ENCODE measurements at places on chromosomes 3 and 15. TPM values are rescaled to one million over a fixed set of nuclear protein-coding genes. Genes with fewer than 3 reads are reported as not detected.

Gene GOLGA8T
- not detected for total RNA-seq

Gene AADAC
- total RNA-seq: not detected

Gene EFHB
- 1.2 TPM for total RNA-seq

Gene CHDH
- total RNA-seq: 0.12 TPM

Gene PRKCI
- total RNA-seq: 20.8 TPM

Gene MITF
- not detected for total RNA-seq

Gene FEZF2
- not detected for total RNA-seq

Gene CHAC1
- 20.2 TPM for total RNA-seq

Gene ARPP21
- total RNA-seq: not detected

Gene CCR8
- not detected for total RNA-seq

Gene UCN2
- total RNA-seq: not detected

Gene PARP15
- total RNA-seq: 5.1 TPM

Gene MFGE8
- total RNA-seq: 31.6 TPM

DNA sequence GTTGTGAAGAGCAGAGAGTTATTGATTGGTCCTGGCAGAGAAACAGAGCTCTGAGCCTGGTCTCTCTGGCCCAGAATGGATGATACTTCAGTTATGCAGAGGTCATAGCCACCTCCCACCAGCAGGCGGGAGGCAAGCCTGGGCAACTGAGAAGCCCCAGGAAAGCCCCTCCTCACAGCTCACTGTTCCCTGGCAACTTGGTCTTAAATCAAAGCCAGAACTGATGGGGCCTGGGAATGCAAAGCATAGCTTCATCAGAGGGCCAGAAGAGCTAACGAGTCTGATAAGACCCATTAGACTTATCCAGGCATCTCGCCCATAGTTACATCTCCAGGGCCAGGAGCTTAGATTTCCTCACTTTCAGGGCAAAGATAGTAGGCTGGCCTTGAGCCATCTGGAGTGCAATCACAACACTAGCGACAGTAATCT is 5.5 kb upstream of the COLQ start:
- H3K36me3 ChIP-seq: no peaks in the 10 kb centered on the region
- no peak overlapping the region for H3K27ac ChIP-seq
- peaks cover 2% of the 10 kb centered on the region for H3K27me3 ChIP-seq
- H3K4me3 ChIP-seq: no peak overlapping the region
- DNase-seq: peak; percentile 16

DNA sequence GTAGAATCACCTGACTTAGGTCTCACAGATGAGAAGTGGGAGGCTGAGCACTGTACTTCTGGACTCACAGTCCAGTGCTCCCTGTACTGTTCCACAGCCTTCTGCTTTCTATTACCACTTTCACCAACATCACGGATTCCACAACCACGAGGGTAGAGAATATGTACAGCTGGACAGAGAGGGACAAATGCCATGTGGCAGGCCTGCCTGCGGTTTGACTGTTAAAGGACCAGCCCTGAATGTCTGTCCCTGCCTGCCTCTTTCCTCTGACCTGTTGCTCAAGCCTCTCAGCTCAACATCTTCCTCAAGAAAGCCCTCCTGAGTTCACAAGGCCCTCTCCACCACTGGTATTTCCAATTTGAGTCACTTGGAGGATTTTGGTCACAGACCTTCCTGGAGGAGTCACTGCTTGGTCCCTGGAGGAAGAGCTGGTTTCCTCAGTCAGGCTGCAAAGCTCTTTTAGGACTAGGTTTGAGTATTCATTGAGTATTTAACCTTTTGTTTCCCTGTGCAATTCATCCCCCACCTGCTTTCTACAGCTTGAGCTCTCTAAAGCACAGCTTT is 49.1 kb downstream of the RAB11A start:
- peak; percentile 15 for DNase-seq
- peaks cover 30% of the 10 kb centered on the region for H3K4me1 ChIP-seq
- H3K36me3 ChIP-seq: no peaks in the 10 kb centered on the region
- peak overlapping the region; percentile 52 for H3K27ac ChIP-seq
- no peak overlapping the region for H3K4me3 ChIP-seq
- H3K27me3 ChIP-seq: no peaks in the 10 kb centered on the region

DNA sequence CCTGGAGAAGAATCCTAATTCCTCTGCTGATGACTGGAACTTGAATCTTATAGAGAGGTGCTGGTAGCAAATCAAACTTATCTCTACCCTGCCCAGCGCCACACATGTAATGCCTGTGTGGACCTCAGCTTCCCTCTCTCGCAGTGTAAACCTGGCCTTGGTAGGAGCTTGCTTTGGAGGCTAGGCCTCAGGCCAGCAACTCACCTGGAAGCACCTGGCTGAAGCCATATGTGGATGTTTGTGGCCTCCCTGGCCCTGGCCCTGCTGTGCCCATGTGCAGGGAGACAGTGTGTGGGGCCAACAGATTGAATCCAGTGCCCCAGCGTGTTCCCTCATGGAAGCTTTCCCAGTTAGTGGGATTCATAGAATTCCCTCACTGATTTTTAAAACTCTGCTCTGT is 8.4 kb downstream of the TTC21A start:
- H3K36me3 ChIP-seq: no peaks in the 10 kb centered on the region
- DNase-seq: no peak
- H3K4me1 ChIP-seq: no peaks in the 10 kb centered on the region
- H3K27me3 ChIP-seq: no peaks in the 10 kb centered on the region
- no peak overlapping the region for H3K4me3 ChIP-seq

- H3K4me1 ChIP-seq: peaks cover 14% of the 10 kb centered on the region
- H3K27me3 ChIP-seq: no peaks in the 10 kb centered on the region
- H3K36me3 ChIP-seq: no peaks in the 10 kb centered on the region
- H3K4me3 ChIP-seq: no peak overlapping the region
- no peak for DNase-seq
Observed at GRCh38 chr3:43156812-43157455, 51.1 kb upstream of the POMGNT2 start.

DNA sequence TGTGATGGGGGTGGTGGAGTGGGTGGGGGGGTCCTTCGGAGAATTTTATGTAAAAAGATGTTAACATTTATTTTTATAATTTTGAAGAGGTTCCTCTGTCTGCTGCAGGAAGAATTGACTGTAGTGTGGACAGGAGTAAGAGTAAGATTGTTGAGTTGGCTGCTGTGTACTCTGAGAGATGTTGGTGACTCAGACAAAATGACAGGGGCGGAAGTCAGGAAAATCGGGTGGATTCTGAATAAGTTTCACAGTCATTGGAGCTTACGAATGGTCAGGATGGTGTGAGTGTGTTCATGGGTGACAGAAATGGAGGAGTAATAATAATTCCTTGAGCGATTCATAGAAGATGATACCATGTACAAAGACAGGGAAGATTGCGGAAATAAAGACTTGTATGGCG is 420.0 kb downstream of the ROBO2 start:
- no peak for DNase-seq
- no peaks in the 10 kb centered on the region for H3K36me3 ChIP-seq
- no peak overlapping the region for H3K27ac ChIP-seq
- no peaks in the 10 kb centered on the region for H3K4me1 ChIP-seq

- no peaks in the 10 kb centered on the region for H3K36me3 ChIP-seq
- H3K27ac ChIP-seq: no peak overlapping the region
- H3K27me3 ChIP-seq: no peaks in the 10 kb centered on the region
Observed at GRCh38 chr3:7207125-7207524, 346.2 kb downstream of the GRM7 start.

GRCh38 chr3:144109944-144110343 is 138.3 kb downstream of the DIPK2A start:
- no peaks in the 10 kb centered on the region for H3K4me1 ChIP-seq
- H3K4me3 ChIP-seq: no peak overlapping the region

- no peaks in the 10 kb centered on the region for H3K4me1 ChIP-seq
- no peak overlapping the region for H3K27ac ChIP-seq
- no peaks in the 10 kb centered on the region for H3K27me3 ChIP-seq
- no peak for DNase-seq
Observed at GRCh38 chr15:42018306-42019224, 2.3 kb downstream of the PLA2G4E start.

DNA sequence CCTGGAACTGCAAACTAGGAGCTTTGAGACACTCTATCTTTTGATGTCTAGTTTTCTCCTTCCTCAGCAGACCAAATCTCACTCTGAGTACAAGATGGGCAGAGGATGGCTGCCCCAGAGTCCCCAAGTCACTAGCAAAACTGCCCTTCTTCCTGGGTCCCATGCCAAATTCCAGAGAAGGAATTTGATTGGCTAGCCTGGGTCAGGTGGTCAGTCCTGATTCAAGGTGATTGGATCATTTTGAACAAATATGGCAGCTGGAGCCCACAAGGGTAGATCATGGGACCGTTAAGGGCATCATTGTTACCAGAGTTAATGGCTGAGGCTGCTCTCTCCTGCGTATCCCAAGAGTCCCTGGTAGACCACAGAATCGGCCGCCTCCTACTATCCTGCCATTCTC is 21.7 kb downstream of the SLC6A1 start:
- DNase-seq: no peak
- no peak overlapping the region for H3K4me3 ChIP-seq
- H3K4me1 ChIP-seq: no peaks in the 10 kb centered on the region
- no peaks in the 10 kb centered on the region for H3K36me3 ChIP-seq
- H3K27me3 ChIP-seq: peaks cover 6% of the 10 kb centered on the region
- H3K27ac ChIP-seq: no peak overlapping the region

DNA sequence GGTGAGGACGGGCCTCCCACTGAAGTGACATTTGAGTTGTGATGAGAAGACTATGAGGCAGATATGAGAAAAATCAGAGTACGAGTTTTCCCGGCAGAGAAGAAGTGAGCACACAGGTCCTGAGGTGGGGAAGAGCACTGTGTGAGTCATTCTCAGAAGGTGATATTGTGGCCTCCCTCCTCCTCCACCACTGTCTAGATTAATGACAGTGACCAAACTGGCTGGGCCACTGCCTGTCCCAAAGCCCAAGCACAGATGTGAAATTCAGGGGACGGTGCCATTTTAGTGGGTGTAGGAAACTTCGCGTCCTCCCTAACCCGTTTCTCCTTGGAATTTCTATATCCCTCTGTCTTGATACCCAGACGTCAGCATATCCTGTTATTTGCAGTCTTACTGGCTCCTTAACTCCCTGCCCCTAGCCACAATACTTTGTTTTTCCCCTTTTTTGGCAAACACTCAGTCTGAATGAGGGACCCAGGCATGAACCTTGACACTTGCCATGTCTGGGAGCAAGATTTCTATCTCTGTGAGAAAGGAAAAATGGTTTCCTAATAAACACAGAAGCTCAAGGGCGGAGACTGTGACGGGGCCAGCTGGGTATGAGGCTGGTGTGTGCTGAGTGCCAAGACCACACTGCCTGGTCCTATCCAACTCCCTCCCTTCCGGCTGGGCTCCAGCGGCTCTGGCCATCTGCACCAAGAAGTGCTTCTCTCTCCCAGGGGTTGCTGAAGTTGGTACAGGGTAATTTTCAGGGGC is 15.2 kb downstream of the PRICKLE2 start:
- H3K4me1 ChIP-seq: no peaks in the 10 kb centered on the region
- H3K27ac ChIP-seq: no peak overlapping the region
- no peak overlapping the region for H3K4me3 ChIP-seq
- no peak for DNase-seq
- peaks cover 4% of the 10 kb centered on the region for H3K27me3 ChIP-seq
- H3K36me3 ChIP-seq: no peaks in the 10 kb centered on the region

DNA sequence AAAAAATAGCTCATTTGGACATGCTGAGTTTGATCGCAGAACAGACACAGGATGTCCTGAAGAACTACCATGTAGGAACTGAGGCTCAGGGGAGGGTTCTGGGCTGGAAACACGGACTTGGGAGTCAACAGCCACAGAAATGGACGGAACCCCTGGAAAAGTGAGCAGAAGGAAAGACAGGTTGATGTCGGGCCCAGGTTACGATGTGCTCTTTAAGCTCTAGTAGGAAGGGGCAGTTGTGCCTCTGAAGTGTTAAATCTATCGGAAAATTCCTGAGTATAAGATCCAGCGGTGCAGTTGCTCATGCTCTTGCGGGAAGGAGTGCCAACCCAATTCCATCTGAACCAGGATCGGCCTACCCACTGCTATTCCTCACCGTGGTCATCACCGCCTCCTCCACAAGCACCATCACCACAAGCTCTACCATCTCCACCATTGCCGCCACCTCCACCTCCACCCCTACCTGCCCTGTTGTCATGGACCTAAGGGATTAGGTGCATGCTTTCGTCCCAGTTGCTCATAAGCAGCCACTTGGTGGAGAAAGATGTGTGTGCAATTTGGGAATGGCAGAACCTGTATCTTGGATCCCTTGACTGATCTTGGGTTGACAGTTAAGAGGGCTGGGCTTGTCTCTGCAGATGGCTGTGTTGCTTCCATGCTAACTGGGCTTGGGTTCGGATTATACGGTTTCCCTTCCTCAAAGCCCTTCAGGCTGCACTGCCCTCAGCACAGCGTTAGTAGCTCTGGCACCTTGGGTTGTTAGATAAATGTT is 108.5 kb downstream of the ASB7 start:
- no peak overlapping the region for H3K4me3 ChIP-seq
- H3K27me3 ChIP-seq: peaks cover 3% of the 10 kb centered on the region
- H3K4me1 ChIP-seq: no peaks in the 10 kb centered on the region
- DNase-seq: no peak
- H3K36me3 ChIP-seq: no peaks in the 10 kb centered on the region

DNA sequence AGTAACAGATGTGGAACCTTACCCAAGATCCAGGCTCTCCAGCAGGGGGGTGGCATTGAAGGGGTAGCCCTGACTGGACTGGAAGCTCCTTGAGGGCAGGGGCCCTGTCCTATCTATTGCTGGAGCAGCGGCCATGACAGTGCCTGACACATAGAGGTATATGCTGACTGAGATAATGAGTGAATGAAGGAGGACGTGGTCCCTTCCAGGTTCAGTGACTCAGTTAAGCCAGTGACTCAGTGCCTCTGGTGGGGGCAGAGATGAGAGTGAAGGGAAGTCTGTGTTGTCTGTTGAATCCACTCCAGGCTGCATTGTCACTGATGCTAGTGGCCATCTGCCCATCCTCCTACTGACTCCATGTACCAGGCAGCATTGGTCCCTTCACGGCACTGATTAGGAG is 13.0 kb upstream of the CTXND1 start:
- H3K4me3 ChIP-seq: no peak overlapping the region
- DNase-seq: peak; percentile 41

- DNase-seq: no peak
- peaks cover 17% of the 10 kb centered on the region for H3K36me3 ChIP-seq
- no peak overlapping the region for H3K27ac ChIP-seq
- no peaks in the 10 kb centered on the region for H3K4me1 ChIP-seq
- no peaks in the 10 kb centered on the region for H3K27me3 ChIP-seq
Observed at GRCh38 chr3:68977486-68978167, 35.9 kb downstream of the EOGT start.

DNA sequence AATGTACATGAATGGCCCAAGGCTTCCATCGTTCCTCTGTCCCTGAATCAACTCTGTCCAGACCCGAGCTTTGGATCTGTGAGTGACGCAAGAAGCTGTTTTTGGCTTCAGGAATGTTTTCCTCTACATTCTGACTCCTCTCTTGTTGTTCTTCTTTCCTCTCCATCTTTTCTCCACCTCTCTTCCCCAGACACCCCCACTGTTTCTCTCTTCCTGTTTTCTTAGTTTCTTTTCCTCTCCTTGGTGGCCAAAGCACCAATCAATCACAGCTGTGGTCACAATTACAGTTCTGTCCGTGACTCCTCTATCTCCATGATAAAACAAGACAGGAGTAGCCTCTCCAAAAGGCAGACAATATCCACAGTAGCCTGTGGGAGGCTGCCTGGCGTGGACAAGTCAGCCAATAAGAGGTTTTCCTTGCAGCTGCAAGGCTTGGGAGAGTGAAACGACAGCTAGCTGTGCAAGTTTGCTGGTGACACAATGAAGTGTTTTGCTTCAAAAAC is 4.9 kb upstream of the TMEM212 start:
- H3K27me3 ChIP-seq: peaks cover 8% of the 10 kb centered on the region
- no peak for DNase-seq
- no peaks in the 10 kb centered on the region for H3K4me1 ChIP-seq
- no peak overlapping the region for H3K27ac ChIP-seq
- H3K4me3 ChIP-seq: no peak overlapping the region
- H3K36me3 ChIP-seq: no peaks in the 10 kb centered on the region

GRCh38 chr3:141337991-141338390 is 30.3 kb upstream of the ZBTB38 start:
- no peak overlapping the region for H3K4me3 ChIP-seq
- H3K36me3 ChIP-seq: no peaks in the 10 kb centered on the region
- H3K27ac ChIP-seq: no peak overlapping the region
- H3K27me3 ChIP-seq: no peaks in the 10 kb centered on the region
- DNase-seq: no peak

Measured in activated naive CD4-positive, alpha-beta T cell treated with anti-CD3 and anti-CD28 coated beads for 36 hours (primary cell).